ENCODE measurements at places on chromosomes 5 and 9.

GRCh38 chr5:77971776-77972468 lies 195.8 kb upstream of the TBCA start:
- no peak for DNase-seq
- H3K27me3 ChIP-seq, result no peaks in the 10 kb centered on the region

- no peak overlapping the region for H3K27ac ChIP-seq
- H3K4me3 ChIP-seq, result no peak overlapping the region
- no peaks in the 10 kb centered on the region for H3K4me1 ChIP-seq
- no peaks in the 10 kb centered on the region for H3K36me3 ChIP-seq
Observed at GRCh38 chr5:88116396-88116795, 152.2 kb downstream of the TMEM161B start.

GRCh38 chr5:78538240-78538850 lies 110.2 kb downstream of the LHFPL2 start:
- no peaks in the 10 kb centered on the region for H3K27me3 ChIP-seq
- H3K36me3 ChIP-seq, result no peaks in the 10 kb centered on the region
- H3K27ac ChIP-seq, result no peak overlapping the region
- no peak overlapping the region for H3K4me3 ChIP-seq
- no peak for DNase-seq
- peaks cover 36% of the 10 kb centered on the region for H3K4me1 ChIP-seq

GRCh38 chr9:73782166-73782565 lies 630.5 kb downstream of the ANXA1 start:
- H3K4me1 ChIP-seq, result no peaks in the 10 kb centered on the region
- DNase-seq, result no peak
- 0 out of 2 replicates have a peak, but pooled peaks cover 2% of the 10 kb centered on the region for H3K27me3 ChIP-seq

GRCh38 chr9:20144197-20144596 lies 355.4 kb upstream of the SLC24A2 start:
- H3K27ac ChIP-seq, result no peak overlapping the region
- DNase-seq, result no peak
- no peaks in the 10 kb centered on the region for H3K4me1 ChIP-seq
- no peaks in the 10 kb centered on the region for H3K36me3 ChIP-seq

DNA sequence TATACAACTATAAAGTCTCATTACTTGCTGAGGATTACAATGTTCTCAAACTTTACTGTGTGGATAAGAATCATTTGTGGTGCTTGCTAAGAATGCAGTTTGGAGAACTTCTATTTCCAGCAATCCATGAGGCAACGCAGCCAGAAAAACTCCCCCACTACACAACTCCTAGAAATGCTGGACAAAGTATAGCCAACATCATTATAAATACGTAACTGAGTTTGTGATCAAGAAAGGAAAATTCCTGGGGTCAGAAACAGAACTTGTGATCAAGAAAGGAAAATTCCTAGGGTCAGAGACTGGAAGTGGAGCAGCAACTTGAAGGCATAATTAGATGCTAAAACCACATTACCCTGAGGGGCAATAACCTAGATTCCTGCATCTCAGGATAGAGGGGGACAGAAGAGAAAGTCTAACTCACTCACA lies 81.1 kb downstream of the MAT2B start:
- peaks cover 22% of the 10 kb centered on the region for H3K4me1 ChIP-seq
- no peaks in the 10 kb centered on the region for H3K27me3 ChIP-seq
- H3K36me3 ChIP-seq, result no peaks in the 10 kb centered on the region
- no peak overlapping the region for H3K27ac ChIP-seq
- no peak overlapping the region for H3K4me3 ChIP-seq

- peaks cover 6% of the 10 kb centered on the region for H3K4me1 ChIP-seq
- H3K27me3 ChIP-seq, result no peaks in the 10 kb centered on the region
- no peak overlapping the region for H3K4me3 ChIP-seq
- peaks cover 19% of the 10 kb centered on the region for H3K36me3 ChIP-seq
- no peak for DNase-seq
Observed at GRCh38 chr5:124642151-124642550, 104.3 kb downstream of the ZNF608 start.

DNA sequence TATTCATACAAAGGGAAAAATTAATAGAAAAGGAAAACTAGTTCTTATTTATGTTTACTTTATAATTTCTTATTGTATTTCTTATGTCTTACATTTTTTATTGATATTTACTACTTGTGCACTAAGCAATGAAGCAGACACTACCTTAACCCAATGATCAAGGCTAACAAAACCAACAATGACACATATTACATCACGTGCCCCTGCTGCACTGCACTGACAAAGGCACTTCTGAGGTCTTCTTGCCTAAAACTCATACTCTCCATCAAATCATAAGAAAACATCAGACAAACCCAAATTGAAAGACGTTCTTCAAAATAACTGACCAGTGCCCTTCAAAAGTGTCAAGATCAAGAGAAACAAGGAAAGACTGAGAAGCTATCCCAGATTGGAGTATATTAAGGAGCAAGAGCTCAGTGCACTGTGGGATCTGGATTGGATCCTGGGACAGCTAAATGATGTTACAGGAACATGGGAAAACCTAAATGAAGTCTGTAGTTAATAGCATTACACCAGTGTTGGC lies 230.9 kb downstream of the AUH start:
- no peak for DNase-seq
- peak overlapping the region; percentile 87 for H3K27ac ChIP-seq
- H3K27me3 ChIP-seq, result no peaks in the 10 kb centered on the region
- no peak overlapping the region for H3K4me3 ChIP-seq

GRCh38 chr9:126376311-126377175 lies 49.9 kb downstream of the MVB12B start:
- H3K27ac ChIP-seq, result peak overlapping the region; percentile 63
- peak; percentile 43 for DNase-seq
- H3K4me3 ChIP-seq, result no peak overlapping the region
- H3K4me1 ChIP-seq, result peaks cover 68% of the 10 kb centered on the region
- H3K36me3 ChIP-seq, result no peaks in the 10 kb centered on the region

DNA sequence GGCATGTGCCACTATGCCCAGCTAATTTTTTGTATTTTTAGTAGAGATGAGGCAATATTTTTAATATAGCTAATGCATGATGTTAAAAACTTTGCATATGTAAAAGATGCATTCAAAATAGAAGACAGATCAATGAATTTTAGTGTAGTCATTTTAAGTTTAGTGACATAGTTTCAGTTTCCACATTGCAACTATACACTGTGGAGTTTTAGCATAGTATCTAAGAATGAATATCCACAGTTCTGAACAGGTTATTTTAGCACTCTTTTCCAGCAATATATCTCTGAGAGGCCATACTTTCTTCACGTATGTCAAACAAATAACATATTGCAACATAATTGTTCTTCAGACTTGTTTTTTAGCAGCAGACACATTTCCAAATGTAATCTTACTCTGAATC lies 39.3 kb downstream of the RAB24 start:
- peaks cover 74% of the 10 kb centered on the region for H3K36me3 ChIP-seq
- no peak overlapping the region for H3K27ac ChIP-seq
- no peaks in the 10 kb centered on the region for H3K27me3 ChIP-seq
- DNase-seq, result no peak

GRCh38 chr9:96688187-96688586 lies 33.1 kb upstream of the PRXL2C start:
- no peaks in the 10 kb centered on the region for H3K4me1 ChIP-seq
- H3K36me3 ChIP-seq, result no peaks in the 10 kb centered on the region
- DNase-seq, result no peak

DNA sequence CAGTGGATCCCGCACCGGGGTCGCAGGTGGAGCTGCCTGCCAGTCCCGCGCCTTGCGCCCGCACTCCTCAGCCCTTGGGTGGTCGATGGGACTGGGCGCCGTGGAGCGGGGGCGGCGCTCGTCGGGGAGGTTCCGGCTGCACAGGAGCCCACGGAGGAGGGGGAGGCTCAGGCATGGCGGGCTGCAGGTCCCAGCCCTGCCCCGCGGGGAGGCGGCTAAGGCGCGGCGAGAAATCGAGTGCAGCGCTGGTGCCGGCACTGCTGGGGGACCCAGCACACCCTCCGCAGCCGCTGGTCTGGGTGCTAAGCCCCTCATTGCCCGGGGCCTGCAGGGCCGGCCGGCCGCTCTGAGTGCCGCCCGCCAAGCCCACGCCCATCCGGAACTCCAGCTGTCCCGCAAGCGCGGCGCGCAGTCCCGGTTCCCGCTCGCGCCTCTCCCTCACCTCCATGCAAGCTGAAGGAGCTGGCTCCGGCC lies 120.6 kb upstream of the MEF2C start:
- H3K36me3 ChIP-seq, result no peaks in the 10 kb centered on the region
- H3K4me1 ChIP-seq, result no peaks in the 10 kb centered on the region
- no peak overlapping the region for H3K27ac ChIP-seq
- no peaks in the 10 kb centered on the region for H3K27me3 ChIP-seq
- no peak overlapping the region for H3K4me3 ChIP-seq
- no peak for DNase-seq

GRCh38 chr5:44329716-44330115 lies 59.5 kb downstream of the FGF10 start:
- H3K27me3 ChIP-seq, result no peaks in the 10 kb centered on the region
- H3K27ac ChIP-seq, result no peak overlapping the region
- no peak for DNase-seq
- no peaks in the 10 kb centered on the region for H3K4me1 ChIP-seq
- no peaks in the 10 kb centered on the region for H3K36me3 ChIP-seq
- H3K4me3 ChIP-seq, result no peak overlapping the region

DNA sequence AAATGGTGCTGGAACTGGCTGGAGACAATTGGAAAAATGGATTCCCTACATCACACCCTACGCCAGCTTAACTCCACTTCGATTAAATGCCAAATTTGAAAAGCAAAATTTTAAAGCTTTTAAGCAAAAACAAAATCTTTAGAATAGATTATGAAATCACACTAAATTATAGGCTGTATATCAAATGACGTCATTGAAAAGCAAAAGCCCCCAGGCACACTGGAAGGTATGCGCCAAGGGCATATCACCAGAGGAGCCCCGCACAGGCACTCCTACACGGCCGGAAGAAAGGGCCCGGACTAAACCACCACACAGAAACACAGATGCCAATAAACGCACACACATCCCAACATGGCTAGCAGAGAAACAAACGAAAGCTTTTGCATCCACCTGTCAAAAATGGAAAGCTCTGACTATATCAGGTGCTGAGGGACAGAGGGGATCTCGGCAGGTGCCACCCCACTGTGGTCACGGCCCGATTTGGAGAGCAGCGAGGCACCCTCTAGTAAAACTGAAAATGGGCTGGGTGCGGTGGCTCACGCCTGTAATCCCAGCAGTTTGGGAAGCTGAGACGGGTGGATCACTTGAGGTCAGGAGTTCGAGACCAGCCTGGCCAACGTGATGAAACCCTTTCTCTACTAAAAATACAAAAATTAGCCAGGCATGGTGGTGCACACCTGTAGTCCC lies 17.0 kb upstream of the MXD3 start:
- no peak for DNase-seq
- H3K36me3 ChIP-seq, result peaks cover 60% of the 10 kb centered on the region
- no peak overlapping the region for H3K27ac ChIP-seq
- no peaks in the 10 kb centered on the region for H3K27me3 ChIP-seq
- no peak overlapping the region for H3K4me3 ChIP-seq

GRCh38 chr5:22938362-22938761 lies 85.2 kb upstream of the CDH12 start:
- H3K4me1 ChIP-seq, result no peaks in the 10 kb centered on the region
- H3K27ac ChIP-seq, result no peak overlapping the region
- no peaks in the 10 kb centered on the region for H3K27me3 ChIP-seq
- H3K4me3 ChIP-seq, result no peak overlapping the region
- no peaks in the 10 kb centered on the region for H3K36me3 ChIP-seq

DNA sequence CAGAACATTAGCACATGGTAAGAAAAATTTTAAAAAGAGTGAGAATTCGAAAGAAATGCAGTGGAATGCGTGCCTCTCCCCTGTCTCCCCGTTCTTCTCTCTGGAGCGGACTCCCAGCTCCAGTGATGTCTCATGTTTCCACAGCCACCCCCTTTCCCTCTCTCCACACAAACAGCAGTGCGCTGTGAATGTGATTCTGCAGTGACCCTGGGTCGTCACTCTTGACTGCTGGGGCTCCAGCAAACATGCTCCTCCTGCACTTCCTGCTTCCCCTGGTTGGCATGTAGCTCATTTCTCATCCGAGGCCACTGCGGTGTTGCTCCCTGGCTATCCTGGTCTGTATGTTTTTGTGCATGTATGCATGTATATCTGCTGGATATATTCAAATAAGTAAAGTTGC lies 13.3 kb downstream of the PHF2 start:
- H3K27me3 ChIP-seq, result no peaks in the 10 kb centered on the region
- no peak overlapping the region for H3K4me3 ChIP-seq
- H3K27ac ChIP-seq, result no peak overlapping the region
- H3K36me3 ChIP-seq, result no peaks in the 10 kb centered on the region
- no peaks in the 10 kb centered on the region for H3K4me1 ChIP-seq

DNA sequence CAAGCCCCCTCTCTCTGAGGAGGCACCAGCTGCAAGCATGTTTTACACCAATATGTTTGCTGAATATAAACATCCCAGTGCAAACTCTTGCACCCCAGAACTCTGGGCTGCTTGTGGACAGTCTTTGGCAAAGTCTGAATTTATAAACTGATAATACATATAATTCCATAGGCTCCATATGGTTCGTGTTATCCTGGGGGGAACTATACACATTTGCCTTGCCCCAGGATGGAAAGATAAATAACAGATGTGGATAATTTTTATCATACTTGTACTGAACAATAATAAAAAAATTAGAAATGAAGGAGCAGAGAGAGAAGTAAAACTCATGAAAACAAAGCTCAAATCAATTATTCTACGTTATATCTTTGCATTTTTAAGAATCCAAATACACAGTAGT lies 50.6 kb upstream of the GAS1 start:
- no peaks in the 10 kb centered on the region for H3K27me3 ChIP-seq
- no peaks in the 10 kb centered on the region for H3K4me1 ChIP-seq
- H3K36me3 ChIP-seq, result no peaks in the 10 kb centered on the region

GRCh38 chr9:37026113-37026930 lies 7.7 kb downstream of the PAX5 start:
- H3K27me3 ChIP-seq, result peaks cover 98% of the 10 kb centered on the region
- DNase-seq, result no peak
- H3K27ac ChIP-seq, result no peak overlapping the region

- H3K4me3 ChIP-seq, result no peak overlapping the region
- H3K36me3 ChIP-seq, result no peaks in the 10 kb centered on the region
- no peak overlapping the region for H3K27ac ChIP-seq
- no peaks in the 10 kb centered on the region for H3K27me3 ChIP-seq
Observed at GRCh38 chr9:95157481-95158151, 159.9 kb downstream of the FANCC start.

DNA sequence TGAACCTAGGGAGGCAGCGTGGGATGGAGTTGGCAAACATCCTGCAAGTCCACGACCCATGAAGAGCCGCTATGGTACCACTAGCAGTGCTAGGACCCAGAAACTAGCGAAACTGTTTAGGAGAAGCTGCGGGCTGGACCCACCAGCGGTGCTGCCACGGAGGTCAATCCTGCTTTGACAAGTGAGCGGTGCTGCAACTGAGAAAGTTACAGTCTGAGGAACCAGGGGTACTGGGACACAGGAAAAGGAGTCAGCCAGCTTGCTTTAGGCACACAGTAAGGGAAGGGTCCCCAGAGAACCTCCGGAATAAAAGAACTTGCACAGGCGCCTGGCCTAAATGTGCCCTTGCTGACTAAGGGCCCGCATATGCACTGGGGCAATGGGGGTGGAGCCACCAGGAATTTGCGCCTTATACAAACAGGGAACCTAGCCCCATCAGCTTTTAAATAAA lies 23.6 kb upstream of the ANXA2R start:
- DNase-seq, result peak; percentile 55
- H3K4me1 ChIP-seq, result peaks cover 40% of the 10 kb centered on the region
- H3K27me3 ChIP-seq, result no peaks in the 10 kb centered on the region
- H3K4me3 ChIP-seq, result no peak overlapping the region
- H3K27ac ChIP-seq, result peak overlapping the region; percentile 98

Data from SJSA1 (cell line).